Pulmonary artery endothelial cell (primary cell): ENCODE measurements at places on chromosomes 7 and 10. TPM values are rescaled to one million over a fixed set of nuclear protein-coding genes. Genes with fewer than 3 reads are reported as not detected.

DNA sequence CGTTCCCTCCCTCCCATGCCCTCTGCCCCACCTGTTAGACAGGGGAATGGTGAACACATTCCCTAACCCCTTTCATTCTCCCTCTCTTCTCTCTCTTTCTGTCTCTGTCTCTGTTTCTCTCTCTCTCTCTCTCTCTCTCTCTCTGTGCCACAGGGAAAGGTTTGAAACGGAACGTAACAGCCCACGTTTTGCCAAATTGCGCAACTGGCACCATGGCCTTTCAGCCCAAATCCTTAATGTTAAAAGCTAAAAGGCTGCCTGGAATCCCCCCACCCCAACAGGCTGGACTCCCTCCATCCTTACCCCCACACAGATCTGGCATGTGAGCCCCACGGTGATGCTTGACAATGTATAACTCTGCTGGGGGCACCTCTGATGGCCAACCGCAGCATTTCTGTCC lies 30.8 kb downstream of the LDB3 start:
- no peak for DNase-seq

DNA sequence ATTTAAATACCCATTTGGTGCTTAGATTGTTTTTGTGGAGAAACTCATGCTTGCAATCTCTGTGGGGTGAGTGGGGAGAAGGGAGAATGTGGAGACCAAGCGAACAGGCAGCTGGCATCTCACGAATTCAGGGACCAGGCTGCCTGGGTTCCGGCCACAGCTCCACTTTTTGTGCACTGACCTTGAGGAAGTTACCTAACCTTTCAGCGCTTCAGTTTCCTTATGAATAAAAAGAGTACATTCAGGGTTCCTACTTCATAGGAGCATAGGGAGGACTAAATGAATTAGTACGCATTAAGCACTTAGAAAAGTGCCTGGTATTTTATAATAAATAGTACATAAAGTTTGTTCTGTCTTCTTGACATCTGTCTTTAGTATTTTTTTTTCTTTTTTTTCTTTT lies 72.5 kb downstream of the PRTFDC1 start:
- DNase-seq, result no peak

NYAP1 gene
- total RNA-seq, result 2.0 and 4.2 TPM in 2 replicates

- no peak for DNase-seq
Observed at GRCh38 chr10:79168210-79168609, 99.4 kb downstream of the ZMIZ1 start.
